Activated naive CD4-positive, alpha-beta T cell treated with anti-CD3 and anti-CD28 coated beads, Interleukin-2, amount 10 ng/mL, durations not matched to agents 7 days and 5 days (primary cell): ENCODE measurements at places on chromosomes 11 and 22.

DNA sequence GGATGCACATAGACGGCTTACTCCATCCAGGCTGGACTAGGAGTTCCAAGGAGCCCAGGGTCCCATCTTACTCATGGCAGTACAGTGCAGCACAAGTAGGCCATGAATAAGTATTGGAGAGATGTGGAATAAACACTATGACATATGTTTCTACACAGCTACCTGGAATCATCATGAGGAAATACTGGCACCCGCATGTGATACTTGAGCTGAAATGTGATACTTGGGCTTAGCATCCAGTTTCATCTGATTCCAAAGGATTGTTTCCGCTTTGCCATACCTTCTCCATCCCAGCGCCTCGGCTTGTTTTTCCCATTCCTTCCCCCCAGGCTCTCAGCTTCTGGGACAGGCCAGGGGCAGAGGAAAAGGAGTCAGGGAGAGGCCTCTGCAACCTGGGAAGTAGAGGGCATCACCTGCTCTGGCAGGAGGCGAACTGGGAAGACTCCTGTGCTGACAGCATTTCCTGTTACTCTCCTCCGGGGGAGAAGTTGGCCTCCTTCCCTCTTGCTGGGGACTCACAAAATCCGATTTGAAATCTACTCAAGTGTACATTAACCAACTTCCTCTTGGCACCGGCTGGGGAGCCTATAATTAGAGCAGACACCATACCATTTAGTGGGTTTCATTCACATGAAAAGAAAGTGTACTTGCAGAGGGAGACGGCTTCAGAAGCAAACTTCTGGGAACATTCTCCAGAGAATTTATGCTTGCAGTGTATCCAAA is 187.8 kb downstream of the MIAT start:
- no peak for DNase-seq

DNA sequence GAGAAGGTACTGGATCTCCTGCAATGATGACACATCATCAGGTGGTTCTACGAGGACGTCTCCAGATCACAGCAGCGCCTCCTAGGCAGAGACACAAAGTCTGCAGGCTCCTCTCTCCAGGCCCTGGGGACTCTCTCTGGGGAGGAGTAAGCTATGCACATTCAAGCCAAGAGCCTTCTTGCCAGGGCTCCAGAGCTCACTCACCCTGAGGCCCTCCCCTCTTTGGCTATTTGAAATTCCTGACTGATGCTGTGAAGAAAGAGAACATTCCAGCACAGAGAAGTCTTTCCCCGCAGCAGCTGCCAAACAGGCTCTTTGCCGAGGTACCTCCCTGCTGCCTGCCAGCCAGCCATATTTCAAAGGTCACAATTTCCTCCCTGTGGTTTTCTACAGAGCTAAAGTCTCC is 204.9 kb downstream of the CSNK2A3 start:
- DNase-seq, result peak; percentile 41

DNA sequence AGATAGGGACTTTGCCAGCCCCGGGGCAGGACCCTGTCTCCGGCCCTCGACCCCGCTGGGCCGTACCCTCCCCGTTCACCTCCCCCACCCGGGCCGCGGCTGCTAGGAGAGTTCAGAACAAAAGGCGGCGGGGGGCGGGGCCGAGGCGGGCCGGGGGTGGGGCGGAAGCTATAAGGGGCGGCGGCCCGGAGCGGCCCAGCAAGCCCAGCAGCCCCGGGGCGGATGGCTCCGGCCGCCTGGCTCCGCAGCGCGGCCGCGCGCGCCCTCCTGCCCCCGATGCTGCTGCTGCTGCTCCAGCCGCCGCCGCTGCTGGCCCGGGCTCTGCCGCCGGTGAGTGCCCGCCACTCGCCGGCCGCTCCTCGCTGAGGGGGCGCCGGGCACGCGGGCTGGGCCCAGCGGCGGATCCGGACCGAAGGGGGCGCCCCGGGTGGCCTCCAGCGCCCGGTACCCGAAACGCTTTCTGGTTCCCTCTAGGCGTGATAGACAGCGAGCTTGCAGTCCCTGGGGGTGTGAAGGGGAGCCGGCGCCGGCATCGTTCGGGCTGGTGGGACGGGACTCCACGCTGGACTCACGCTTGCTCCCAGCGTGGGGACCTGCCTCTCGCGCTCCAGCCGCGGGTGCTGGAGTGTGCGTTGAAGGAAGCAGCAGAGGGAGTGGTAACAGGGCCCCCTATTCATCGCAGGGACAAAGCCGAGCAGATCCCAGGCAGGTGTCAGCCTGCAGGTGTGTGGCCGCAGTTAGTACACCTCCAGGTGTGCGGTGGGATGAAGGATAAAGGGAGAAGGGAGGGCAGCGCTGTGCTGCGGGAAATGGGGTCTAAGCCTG is at the start of gene MMP11:
Gene MMP11, plus strand, starts transcription at position 201 of the 825 bp plus-strand sequence. Its CDS starts 22 bp downstream, at position 223.
- DNase-seq, result peak; percentile 76

GRCh38 chr22:46058091-46058420 is 81.1 kb upstream of the WNT7B start:
- peak; percentile 67 for DNase-seq

- no peak for DNase-seq
These were observed 2.5 kb upstream of the SUSD2 start for GRCh38 chr22:24178502-24179440.

DNA sequence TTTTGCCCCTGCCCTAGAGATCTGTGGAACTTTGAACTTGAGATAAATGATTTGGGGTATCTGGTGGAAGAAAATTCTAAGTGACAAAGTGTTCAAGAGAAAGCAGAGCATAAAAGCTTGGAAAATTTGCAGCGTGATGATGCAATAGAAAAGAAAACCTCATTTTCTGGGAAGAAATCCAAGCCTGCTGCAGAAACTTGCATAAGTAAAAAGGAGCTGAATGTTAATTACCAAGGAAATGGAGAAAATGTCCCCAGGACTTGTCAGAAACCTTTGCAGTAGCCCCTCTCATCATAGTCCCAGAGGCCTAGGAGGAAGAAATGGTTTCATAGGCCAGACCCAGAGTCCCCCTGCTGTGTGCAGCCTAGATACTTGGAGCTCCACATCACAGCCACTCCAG is 686.9 kb downstream of the FAM181B start:
- no peak for DNase-seq

DNA sequence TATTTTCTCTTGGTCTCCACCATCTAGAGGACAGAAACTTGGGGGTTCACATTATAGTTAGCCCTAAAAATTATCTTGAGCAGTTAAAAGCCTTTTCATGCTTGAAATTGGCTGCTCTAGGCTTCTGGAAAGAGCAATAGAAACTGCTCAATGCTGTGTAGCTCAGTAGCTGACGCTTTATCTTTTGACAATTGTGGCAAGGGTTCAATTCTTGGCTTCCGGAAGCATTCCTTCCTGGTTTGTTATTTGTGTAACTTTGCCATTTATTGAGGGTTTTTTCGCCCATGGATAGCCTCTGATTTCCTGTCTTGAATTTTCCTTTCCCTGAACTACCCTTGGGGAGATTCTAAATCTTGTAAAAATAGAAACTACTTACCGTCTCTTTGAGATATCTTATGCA is 10.3 kb upstream of the OR56A1 start:
- no peak for DNase-seq

DNA sequence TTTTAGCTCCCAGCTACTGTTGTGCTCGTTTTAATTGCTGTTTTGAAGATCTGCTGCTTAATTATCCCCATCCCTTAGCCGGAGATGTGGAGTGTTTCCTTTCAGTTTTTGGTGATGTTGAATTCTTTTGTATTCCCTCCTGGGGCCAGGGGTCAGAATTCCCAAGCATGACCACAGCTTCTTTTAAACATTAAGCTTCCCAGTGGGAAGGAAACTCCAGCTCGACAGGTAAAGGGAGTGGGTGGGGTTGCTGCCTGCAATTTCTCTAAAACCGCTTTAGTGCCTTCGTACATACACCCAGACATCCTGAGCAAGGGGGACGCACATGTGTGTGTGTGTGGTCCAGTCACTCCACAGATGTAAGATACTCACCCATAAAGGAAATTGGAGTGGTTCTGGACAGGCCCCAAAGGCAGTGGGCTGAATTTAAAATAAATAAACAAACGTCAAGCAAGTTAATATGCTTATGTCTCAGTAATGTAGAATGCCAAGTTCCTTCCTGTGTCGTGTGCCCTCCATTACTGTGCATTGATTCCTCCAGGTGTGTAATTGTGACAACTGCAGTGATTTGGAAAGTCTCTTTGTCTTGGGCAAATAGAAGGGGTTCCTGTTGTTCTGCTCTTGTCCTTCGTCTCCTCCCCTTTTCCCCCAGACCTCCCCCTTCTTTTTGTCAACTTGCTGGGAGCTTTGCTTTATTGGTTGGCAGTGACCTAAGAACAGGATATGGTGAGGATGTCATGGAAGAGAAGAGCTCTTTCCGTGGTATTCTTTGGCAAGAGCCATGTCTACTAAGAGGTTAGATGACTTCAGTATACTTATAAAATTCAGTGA is 19.2 kb upstream of the ADSL start:
- DNase-seq, result peak; percentile 41

DNA sequence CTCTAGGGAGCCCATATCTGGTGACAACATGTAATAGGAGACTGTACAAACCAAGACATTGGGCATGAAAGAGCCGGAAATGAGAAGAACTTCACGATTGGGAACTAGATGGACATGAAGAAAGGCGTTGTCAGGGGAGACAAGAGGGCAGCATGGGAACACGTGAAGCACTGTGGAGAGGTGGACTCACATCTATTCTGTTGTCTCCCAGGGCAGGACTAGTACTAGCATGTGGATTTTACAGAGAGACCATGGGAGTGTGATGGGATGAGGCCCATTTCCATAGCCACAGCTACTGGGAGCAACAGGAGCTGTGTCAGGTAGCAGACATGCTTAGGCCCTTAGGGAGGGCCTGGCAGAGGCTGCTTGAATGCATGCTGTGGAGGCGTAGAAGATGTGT is 333.9 kb downstream of the OPCML start:
- DNase-seq, result no peak

GRCh38 chr11:102528618-102529017 is 1.9 kb downstream of the MMP7 start:
- DNase-seq, result no peak

- DNase-seq, result no peak
These were observed 47.0 kb upstream of the ARFGAP3 start for GRCh38 chr22:42904050-42904449.

DNA sequence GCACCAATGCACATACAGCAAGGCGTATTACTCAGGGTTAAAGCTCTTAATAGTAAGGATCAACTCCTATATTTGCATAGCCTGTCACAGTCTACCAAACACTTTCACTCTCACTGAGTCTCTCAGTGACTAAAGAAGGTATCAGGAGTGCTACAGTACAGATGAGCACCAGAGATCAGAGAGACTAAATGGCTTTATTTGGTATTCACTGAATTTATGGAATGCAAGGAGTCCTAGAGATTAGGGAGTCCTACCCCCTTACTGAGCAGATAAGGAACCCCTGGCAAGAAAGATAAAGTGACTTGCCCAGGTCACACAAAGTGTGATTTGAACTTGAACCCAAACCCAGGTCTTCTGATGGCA is 396.4 kb upstream of the CCDC90B start:
- DNase-seq, result no peak

- DNase-seq, result no peak
These were observed 53.9 kb downstream of the CTNND1 start for GRCh38 chr11:57815476-57815875.

DNA sequence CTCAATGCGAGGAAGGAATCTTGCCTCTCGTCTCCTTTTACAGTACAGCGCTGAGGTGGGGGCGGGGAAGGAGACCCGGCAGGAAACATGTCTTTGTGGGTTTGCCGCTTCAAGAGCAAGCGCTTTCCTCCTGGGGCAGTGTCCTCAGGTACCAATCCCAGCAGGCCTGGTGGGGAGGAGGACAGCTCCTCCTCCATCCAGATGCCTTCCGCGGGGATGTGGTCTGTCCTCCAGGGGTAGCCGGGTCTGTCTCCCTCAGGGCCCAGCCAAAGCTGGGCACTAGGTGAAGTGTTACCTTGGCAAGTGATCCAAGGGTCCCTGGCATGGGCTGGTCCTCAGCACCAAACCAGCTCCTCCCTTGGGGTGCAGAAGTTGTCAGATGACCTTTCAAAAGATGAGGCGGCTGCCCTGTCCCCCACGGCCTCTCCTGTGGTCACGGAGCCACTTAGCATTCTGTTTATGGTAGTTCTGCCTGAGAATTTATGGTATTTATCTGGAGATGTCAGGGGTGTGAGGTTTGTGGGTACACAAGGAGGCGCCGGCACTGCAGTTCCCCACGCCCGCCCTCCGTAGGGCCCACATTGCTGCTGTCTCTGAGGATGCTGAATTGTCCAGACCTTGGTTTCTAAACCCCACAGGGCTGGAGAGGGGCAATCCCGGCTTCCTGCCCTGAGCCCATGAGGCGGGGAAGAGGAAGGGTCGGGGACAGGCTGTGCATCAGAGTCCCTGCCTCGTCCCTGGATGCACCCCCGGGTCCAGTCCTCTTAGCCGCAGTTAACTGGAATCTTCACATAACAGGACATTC is 93.5 kb upstream of the ANO1 start:
- no peak for DNase-seq

- no peak for DNase-seq
These were observed 31.6 kb upstream of the CAVIN3 start for GRCh38 chr11:6351782-6352382.

GRCh38 chr11:95674657-95675358 is 114.8 kb downstream of the FAM76B start:
- no peak for DNase-seq

- DNase-seq, result no peak
These were observed 6.0 kb downstream of the PAX6 start for GRCh38 chr11:31805037-31805628.

- DNase-seq, result no peak
These were observed 340.1 kb downstream of the NTM start for GRCh38 chr11:131710511-131710910.

DNA sequence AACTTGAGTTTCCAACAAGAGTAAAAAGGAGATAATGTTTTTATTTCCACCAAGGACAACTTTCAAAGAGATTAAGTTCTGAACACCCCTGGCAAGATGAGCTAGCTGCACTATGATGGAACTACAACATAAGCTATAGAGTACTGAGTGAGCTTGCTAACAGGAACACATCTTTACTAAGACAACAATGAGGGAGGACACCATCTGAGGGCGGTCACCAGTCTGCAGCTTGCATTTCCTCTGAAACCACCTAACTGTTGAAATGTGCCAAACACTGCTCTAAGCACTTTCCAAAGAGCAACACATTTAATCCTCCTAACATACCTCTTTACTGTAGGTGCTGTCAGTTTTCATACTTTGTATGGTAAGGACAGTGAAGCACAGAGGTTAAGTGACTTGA is 68.4 kb downstream of the TCF20 start:
- DNase-seq, result peak; percentile 43

- no peak for DNase-seq
These were observed 26.7 kb downstream of the ANKRD42 start for GRCh38 chr11:83220260-83220659.

GRCh38 chr11:73334384-73335203 is 26.5 kb downstream of the ARHGEF17 start:
- no peak for DNase-seq

GRCh38 chr11:13225038-13226001 is 52.3 kb upstream of the BMAL1 start:
- no peak for DNase-seq

- no peak for DNase-seq
These were observed 128.7 kb downstream of the MN1 start for GRCh38 chr22:27672721-27673418.

DNA sequence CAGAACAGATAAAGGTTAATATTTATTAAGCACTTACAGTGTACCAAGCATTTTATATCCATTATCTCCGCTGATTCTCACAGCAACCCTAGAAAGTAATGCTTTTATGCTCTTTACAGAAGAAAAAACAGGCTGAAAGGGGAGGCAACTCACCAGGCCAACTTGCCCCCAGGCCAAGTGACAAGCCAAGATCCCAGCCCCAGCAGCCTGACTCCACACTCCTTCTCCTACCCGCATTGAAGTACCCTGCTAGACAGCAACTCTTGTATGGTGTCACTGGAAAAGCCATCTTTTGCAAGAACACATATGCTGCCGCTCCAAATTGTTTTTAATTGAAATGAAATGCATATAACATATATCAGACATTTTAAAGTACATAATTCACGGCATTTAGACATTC is 25.6 kb downstream of the SMCO4 start:
- no peak for DNase-seq
